ENCODE measurements at places on chromosomes 2 and 18.

GRCh38 chr2:44121899-44122298 lies 46.8 kb upstream of the PPM1B start:
- no peak for DNase-seq

DNA sequence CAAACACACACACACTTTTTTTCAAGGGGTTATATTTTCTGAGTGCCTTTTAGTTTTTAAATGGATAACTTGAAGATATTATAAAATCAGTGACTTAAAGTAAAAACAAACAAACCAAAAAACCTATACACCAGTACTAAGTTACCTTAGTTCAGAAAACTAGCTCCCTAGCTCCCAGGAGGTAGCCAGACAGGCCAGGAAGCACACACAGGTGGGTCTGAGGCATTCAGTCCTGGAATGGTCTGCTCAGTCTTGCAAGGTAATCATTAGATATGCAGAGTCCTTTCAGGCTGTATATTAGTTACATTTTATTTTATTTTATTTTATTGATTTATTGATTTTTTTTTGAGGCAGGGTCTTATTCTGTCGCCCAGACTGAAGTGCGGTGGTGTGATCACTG lies 10.7 kb upstream of the DYNC2LI1 start:
- DNase-seq = no peak

DNA sequence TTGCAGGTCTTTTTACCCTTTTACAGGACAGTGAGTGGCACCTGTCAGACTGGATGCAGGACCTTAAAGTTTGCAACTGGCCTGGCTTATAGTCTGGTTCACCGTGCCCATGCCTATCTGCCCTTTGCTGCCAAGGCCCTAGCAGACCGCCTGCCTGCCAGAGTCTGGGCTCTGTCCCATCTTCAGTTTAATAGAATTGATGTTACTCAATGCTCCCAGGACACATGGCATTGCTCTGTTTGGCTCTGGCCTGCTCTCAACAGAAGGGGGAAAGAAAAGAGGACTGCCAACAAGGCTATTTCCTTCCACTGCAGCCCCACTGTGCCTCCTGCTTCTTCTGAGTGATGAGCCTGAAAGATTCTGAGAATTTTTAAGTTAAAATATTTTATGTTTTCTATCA lies 25.6 kb upstream of the TMEM178A start:
- no peak for DNase-seq

DNA sequence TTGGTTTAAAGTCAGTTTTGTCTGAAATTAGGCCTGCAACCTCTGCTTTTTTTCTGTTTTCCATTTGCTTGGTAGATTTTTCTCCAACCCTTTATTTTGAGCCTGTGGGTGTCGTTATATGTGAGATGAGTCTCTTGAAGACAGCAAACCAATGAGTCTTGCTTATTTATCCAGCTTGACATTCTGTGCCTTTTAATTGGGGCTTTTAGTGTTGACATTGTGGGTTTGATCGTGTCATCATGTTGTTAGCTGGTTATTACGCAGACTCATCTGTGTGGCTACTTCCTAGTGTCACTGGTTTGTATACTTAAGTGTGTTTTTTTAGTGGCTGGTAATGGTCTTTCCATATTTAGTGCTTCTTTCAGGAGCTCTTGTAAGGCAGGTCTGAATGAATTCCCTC lies 18.8 kb downstream of the TMEM87B start:
- DNase-seq = no peak

- no peak for DNase-seq
These were observed 678 bp upstream of the ZNF24 start for GRCh38 chr18:35344736-35345459.

GRCh38 chr2:64062840-64063239 lies 43.6 kb upstream of the VPS54 start:
- DNase-seq = no peak

GRCh38 chr18:48293954-48294898 lies 115.0 kb downstream of the ZBTB7C start:
- DNase-seq = no peak

DNA sequence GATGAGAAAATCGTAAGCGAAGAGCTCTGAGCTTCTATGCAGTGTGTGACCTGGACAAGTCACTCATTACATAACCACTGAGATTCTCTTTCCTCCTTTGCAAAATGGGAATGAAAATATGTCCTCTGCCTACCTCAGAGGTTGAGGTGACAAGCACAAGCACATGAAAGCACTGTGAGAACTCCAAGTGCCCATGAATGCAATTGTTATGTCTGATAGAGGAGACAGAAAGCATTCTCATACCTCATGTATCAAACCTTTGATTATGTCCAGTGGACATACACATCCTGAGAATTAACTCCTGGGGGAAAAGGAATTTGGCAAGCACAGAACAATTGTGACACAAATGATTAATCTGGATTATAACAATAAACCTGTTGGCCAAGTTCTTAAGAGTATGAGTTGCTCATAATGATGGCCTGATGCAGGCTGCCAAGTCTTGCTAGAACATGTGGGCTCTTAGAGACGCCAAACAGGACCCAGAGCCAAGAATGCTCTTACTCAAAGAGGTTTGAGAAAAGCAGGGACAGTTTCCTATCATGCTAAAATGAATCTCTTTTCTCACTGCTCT lies 8.5 kb upstream of the RMDN2 start:
- DNase-seq = peak; percentile 84

- DNase-seq = no peak
These were observed 579.5 kb downstream of the ARHGAP15 start for GRCh38 chr2:143708682-143709081.

DNA sequence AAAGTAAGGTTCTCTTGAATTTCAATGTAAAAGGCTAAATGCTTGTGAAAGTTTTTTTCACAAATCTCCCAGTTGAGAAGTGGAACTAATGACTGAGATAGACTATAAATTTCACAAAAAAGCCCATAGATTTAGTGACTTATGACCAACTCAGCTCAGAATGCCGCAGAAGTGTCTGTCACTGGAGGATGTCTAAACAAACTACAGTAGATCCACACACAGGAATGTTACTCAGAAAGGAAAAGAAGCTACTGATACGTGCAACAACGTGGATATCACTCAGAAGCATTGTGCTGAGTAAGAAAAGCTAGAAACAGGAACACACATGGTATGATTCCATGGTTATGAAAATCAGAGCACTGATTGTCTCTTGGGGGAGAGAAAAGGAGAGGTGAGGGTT lies 151.9 kb downstream of the DOCK10 start:
- no peak for DNase-seq

GRCh38 chr2:9191041-9191481 lies 15.6 kb upstream of the ASAP2 start:
- peak; percentile 94 for DNase-seq

DNA sequence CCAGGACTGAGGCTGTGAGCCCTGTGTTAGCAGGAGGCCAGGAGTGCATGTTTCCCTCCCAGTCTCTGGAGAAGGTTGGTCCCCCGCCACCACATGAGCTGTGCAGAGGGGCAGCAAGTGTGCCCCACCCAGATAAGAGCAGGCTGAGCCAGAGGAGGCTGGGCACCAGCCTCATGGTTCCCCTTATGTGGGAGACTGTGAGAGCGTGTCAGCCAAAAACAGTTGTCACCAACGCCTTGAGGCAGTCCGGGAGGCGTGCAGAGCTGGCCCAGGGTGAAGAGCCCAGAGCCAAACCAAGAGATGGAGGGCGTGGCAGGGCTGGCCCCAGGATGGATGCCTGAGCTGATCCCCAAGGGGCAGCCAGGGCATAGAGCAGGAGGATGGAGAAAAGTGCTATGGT lies 128.7 kb upstream of the GLI2 start:
- peak; percentile 72 for DNase-seq

DNA sequence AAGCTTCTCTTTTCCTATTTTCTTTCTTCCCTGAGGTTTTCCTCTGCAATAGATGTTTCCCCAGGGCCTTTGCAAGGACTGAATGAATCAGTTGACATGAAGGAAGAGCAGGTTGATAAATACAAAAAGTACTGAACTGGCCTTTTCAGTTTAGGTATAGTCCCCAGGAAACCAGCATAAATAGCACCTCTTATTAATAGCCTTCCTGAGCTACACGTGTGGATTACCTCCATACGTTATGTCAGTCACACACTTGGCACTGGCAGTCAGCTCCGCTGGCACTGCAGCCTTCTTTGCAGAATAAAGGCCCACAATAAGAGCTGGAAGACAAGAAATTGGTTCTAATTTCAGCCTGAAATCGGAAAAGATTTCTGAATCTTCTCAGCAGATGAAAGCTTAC lies 60.7 kb downstream of the KCTD18 start:
- no peak for DNase-seq

- DNase-seq = no peak
These were observed 4.5 kb downstream of the SLC19A3 start for GRCh38 chr2:227713291-227713690.

GRCh38 chr18:49018554-49019445 lies 68.0 kb upstream of the SMAD7 start:
- DNase-seq = peak; percentile 5

DNA sequence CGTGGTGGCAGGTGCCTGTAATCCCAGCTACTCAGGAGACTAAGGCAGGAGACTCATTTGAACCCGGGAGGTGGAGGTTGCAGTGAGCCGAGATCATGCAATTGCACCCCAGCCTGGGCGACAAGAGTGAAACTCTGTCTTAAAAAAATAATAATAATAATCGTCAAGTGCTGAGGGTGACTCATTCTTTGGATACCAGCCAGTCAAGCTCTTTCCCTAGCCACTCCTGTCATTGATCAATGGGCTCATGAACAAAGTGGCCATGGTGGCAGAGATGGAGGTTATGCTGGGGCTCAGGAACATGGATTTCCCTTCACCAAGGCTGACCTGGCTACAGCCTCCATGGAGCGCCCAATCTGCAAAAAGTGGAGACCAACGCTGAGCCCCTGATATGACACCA lies 94.5 kb upstream of the HAAO start:
- no peak for DNase-seq

- no peak for DNase-seq
These were observed 30.2 kb downstream of the DIS3L2 start for GRCh38 chr2:231991664-231992063.

DNA sequence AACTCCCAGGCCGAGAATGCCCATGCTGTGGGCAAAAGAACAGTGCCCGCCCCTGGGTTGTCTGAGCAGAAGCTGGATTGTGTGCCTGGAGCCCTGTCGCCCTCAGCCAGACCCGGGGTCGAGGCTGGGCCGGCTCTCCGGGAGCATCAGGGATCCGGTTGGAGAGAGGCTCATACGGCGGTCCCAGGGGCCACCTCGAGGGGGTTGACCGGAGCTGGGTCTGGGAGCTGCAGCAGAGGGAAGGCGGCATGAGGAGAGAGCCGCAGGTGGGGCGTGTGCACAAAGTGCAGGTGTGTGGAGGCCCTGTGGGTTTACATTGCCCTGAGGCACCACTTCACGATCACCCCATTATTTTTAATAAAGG lies 39.5 kb downstream of the MBP start:
- DNase-seq = no peak

GRCh38 chr2:163471947-163472346 lies 263.9 kb downstream of the FIGN start:
- peak; percentile 16 for DNase-seq

DNA sequence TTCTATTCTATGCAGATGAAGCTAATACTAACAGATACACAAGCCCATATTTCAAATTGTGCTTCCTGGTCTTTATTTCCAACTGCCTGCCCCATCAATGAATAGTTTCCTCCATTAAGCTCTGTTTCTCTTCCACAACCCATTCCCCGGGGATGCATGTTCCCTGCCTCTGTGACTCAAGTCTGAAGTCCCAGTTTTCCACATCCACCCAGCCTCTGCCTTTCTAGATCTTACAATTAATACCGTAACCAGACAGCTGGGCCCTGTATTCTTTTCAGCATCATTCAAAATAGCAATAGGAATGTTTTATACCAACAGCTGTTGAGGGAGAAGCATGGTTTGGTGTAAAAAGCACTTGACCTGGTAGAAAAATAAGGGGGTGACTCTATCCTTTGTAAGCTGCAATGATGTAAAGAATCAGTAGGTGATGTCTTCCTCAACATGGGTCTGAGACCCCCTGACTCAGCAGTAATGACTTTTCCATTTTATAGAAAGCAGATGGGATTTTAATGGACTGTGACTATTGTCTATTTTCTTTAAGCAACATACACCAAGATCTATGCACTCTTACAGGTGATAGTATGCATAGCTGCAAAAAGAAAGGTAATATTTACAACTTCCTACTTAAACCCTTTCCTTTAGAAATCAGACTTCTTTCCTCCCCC lies 46.1 kb upstream of the DAPL1 start:
- DNase-seq = no peak

GRCh38 chr2:50769406-50770181 lies 262.3 kb downstream of the NRXN1 start:
- no peak for DNase-seq

GRCh38 chr2:209990838-209991237 lies 11.6 kb upstream of the RPE start:
- DNase-seq = no peak

DNA sequence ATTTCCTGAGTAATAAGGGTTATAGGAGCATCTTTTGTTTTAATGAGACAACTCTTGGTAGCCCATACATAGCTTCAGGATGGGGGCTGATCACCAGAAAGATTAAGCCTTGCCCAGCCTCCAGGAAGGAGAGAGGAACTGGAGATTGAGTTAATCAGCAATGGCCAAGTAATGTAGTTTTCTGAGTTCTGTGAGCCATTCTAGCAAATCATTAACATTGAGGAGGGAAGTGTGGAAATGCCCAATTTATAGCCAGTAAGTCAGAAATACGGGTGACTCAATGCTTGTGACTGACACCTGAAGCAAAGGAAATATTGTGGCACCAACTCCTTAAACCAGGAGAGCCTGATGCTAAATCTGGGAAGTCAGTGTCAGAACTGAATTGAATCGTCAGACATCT lies 205.1 kb upstream of the SRD5A2 start:
- DNase-seq = no peak

DNA sequence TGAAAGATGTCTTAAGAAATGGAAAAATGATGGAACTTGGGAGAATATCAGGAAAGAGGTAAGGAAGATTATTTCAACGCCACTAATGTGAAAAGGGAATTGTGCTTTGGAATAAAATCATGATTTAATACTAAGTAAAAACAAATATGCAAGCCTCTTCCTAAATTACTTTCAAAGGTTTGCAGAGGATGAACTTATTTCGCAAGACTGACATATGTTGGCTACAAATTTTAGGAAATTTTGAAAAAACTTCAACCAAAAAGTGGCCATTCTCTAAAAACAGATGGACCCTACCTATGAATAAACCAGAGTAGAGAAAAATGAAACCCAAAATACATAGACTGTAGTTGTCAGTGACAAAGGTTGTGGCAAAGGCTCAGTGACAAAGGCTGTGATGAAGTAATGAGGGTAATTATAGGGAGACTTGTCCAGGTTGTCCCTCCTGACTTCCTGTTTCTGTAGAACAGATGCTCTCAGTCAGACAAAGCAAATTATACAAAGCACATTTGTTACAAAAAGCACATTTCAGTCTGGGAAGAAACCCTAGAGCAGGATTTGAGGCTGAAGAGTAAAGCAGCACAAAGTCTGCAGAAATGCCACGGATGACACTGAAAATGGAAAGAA lies 39.5 kb downstream of the SFT2D3 start:
- no peak for DNase-seq

- DNase-seq = no peak
These were observed 207.3 kb upstream of the APCDD1 start for GRCh38 chr18:10247021-10247741.

Data from AG20443 (cell line).